ENCODE measurements at places on chromosomes 12 and 14. TPM values are rescaled to one million over a fixed set of nuclear protein-coding genes. Genes with fewer than 3 reads are reported as not detected.

GRCh38 chr12:54338698-54339296 is 13.9 kb downstream of the COPZ1 start:
- DNase-seq = no peak

GRCh38 chr12:12546314-12546772 is 16.3 kb downstream of the DUSP16 start:
- no peak for DNase-seq

DNA sequence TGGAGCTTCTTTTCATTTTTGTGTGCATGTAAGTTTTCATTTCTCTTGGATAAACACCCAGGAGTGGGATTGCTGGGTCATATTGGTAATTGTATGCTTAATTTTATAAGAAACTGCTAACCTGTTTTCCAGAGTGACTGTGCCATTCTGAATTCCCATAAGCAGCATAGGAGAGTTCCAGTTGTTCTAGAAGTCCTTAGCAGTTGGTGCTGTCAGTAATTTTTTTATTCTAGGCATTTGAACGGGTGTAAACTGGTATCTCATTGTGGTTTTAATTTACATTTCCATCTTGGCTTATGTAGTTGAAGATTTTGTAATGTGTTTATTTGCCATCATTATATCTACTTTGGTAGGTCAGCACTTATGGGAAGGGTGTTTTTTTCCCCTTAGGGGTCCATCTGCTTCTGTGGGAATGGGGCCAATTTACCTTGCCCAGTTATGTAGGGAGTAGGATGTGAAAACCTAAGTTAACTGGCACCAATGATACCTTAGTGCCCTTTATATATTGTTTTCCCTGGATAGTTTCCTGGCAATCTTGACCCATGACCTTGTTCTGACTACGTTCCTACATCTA is 202.9 kb downstream of the AKAP6 start:
- no peak for DNase-seq

The PLBD2 gene
- total RNA-seq = 45.0 TPM

GRCh38 chr14:79011920-79012204 is 841.7 kb downstream of the NRXN3 start:
- no peak for DNase-seq

GRCh38 chr14:104545942-104546501 is 33.5 kb upstream of the C14orf180 start:
- DNase-seq = no peak

The CPNE8 gene
- 14.2 TPM for total RNA-seq

GRCh38 chr14:91897106-91897701 is 29.9 kb upstream of the TC2N start:
- no peak for DNase-seq

- no peak for DNase-seq
Measured at GRCh38 chr12:52335598-52336262, 14.5 kb upstream of the KRT83 start.
